ENCODE measurements at places on chromosomes 3 and 15.
A peak's percentile ranks its signal among the peaks of the same experiment; 100 is the strongest.

GRCh38 chr3:81433675-81434074, 327.8 kb downstream of the GBE1 start:
- DNase-seq, result no peak

DNA sequence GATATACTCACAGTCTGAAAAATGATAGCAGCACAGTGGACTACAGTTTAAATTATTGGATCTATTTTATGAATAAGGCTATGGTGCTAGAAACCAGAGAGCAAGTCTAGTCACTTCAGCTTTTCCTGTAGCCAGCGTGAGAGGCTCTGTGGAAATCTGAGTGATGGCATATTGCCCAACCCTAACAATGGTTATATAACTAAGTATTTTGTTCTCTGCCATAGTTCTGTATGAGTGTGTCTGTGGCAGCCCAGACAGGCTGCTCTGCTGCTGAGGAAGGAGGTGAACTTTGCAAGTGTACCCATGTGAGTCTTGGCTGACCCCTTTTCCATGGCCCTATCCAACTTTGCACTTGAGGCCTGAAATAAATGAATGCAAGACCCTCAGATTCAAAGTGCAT, 105.7 kb downstream of the LRTM1 start:
- DNase-seq, result no peak

GRCh38 chr3:13976469-13976868, 96.6 kb upstream of the WNT7A start:
- DNase-seq, result no peak

DNA sequence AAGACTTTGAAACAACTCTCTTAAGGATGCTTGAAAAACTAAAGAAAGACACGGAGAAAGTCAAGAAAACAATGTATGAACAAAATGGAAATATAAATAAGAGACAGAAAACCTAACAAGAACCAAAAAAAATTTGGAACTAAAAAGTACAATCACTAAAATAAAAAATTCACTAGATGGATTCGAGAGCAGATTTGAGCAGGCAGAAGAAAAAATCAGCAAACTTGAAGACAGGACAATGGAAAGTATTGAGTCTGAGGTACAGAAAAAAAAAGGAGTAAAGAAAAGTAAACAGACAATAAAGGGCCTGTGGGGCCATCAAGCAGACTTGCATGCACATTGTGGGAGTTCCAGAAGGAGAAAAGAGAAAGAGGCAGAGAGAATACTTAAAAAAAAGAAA, 13.4 kb upstream of the CDAN1 start:
- DNase-seq, result no peak

DNA sequence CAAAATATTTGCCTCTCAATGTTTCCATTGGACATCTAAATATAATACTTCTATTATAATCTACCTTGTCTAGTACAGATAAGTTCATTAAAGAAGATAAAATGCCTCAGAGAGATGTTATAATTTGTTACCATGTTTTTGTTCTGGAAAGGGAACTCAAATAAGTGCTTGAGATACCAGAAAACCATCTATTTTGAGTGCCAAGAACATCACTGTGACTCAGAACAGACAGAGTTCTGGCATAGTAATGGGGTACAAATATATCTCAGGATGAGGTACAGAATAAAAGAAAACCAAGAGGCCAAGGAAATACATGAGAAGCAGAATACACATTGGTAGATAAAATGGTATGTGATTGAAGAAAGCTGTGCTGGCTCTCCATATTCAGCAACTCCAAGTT, 58.9 kb downstream of the IMPG2 start:
- no peak for DNase-seq

DNA sequence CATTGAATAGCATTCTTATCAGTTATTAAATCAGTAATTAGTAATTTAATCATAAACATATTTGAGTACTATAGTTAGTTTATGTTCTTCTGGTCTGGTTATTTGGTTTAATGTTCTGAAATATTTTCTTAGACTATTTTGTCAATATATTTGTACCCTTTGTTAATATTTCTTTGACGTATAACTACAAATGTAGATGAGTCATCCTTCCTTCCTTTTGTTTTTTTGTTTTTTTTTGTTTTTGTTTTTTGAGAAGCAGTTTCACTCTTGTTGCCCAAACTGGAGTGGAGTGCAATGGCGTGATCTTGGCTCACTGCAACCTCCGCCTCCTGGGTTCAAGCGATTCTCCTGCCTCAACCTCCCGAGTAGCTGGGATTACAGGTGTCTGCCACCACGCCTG, 17.4 kb upstream of the EIF3J start:
- DNase-seq, result no peak

DNA sequence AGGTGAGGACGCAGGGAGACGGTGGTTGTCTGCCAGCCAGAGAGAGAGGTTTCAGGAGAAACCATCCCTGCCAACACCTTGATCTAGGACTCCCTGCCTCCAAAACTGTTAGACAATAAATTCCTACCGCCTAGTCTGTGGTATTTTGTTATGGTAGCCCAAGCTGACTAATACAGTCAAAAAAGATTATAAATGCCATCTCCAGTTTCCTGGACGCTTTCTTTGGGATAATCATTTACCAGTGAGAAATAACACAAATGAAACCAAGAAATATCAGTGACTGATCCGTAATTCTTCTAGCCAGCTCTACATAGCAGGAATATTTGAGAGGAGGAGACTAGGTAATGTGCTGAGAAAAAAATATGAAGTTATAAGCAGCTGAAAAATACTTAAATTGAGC, 707.8 kb upstream of the LMCD1 start:
- DNase-seq, result no peak

DNA sequence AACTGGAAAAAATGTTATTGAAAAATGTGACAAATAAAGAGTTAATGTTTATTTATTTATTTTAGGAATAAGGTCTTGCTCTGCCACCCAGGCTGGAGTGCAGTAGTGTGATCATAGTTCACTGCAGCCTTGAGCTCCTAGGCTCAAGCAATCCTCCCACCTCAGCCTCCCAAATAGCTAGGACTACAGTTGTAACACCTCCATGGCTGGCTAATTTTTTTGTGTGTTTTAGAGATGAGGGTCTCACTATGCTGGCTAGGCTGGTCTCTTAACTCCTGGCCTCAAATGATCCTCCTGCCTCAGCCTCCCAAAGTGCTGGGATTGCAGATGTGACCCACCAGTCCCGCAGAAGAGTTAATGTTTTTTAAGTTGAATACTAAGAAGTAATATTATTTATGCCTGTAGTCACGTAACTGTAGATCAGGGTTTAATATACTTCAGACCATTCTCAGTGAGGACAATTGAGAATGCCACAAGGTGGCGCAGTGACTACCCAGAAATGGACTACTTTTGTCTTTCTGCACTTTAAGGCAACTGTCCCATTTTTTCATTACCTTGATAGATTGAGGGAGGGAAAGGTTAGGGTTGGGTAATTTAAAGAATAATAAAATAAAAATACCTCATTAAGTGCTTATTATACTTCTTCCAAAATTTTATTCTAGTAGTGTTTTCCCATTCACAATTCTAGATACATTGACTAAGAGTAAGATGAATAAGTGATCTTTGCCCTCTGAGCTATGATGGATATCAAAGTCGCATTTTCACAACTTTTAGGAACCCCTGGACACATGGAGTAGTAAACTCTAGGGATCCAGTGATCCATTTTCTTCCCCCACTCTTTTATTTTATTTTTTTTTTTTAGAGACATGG, 6.0 kb downstream of the MUC13 start:
- DNase-seq, result peak; percentile 8

- DNase-seq, result no peak
Measured at GRCh38 chr3:167084545-167084944, 295.6 kb downstream of the ZBBX start.

- no peak for DNase-seq
Measured at GRCh38 chr3:79406175-79406574, 361.6 kb downstream of the ROBO1 start.

GRCh38 chr15:67013696-67014095, 51.7 kb upstream of the SMAD3 start:
- no peak for DNase-seq

GRCh38 chr3:156516961-156517360, 38.0 kb downstream of the SSR3 start:
- DNase-seq, result no peak

GRCh38 chr3:194046995-194047645, 88.8 kb upstream of the HES1 start:
- no peak for DNase-seq

GRCh38 chr3:99131876-99132275, 230.4 kb upstream of the DCBLD2 start:
- no peak for DNase-seq

GRCh38 chr3:141952611-141953010, 76.2 kb downstream of the ATP1B3 start:
- no peak for DNase-seq

DNA sequence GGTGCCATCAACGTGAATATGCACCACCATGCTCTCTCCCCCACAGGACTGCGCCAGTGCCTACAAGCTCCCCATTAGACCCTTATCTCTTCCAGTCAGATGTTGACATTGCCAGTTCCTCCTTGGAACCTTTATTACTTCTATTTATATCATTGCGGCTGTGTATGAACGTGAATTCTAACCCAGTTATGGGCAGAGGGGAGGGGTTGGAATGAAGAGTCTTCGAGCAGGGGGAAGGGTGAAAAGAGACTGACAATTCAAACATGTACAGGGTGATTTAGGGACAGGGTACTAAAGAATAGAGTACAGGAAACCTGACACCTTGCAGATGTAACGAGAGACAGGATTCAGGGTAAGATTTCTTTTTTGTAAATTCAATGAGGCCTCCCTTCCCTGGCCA, 41.8 kb upstream of the ST6GAL1 start:
- DNase-seq, result no peak

DNA sequence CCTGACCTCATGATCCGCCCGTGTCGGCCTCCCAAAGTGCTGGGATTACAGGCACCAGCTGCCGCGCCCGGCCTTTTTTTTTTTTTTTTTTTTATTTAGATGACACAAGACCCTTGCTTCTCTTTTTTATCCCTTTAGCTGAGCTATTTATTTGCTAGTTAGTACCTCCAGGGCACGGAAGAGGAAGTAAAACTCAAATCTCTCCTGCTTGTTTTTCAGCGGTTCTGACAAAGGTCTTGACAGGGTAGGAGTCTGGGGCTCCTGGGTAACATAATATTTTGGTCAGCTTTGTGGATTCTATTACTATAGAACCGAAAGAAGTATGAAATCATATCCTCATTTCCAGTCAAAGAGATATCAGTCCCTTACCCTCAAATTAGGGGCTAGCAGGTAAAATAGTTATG, 44.0 kb upstream of the ETV5 start:
- no peak for DNase-seq

- DNase-seq, result no peak
Measured at GRCh38 chr3:31094048-31094447, 199.6 kb upstream of the GADL1 start.

GRCh38 chr3:183496311-183496710, 59.2 kb downstream of the KLHL6 start:
- DNase-seq, result no peak

- no peak for DNase-seq
Measured at GRCh38 chr3:70861234-70861633, 548.8 kb upstream of the MDFIC2 start.

DNA sequence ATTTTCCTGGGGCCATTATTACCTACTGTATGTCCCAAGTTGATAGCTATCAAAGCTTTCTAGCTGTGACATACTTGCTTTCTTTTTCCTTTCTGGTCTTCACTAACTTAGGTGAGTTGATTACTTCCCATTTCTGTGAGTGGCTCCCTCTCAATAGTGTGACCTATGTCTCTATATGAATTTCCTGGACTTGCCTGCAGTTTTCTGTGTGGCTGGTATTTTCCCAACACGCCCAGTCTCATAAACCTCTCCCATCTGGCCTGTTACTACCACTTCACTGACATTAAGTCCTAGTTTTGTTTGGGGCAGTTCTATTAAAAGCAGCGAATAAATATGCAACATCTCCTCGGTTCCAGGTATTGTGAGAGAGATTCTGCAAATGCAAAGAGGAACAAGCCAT, 671.2 kb downstream of the SI start:
- no peak for DNase-seq

DNA sequence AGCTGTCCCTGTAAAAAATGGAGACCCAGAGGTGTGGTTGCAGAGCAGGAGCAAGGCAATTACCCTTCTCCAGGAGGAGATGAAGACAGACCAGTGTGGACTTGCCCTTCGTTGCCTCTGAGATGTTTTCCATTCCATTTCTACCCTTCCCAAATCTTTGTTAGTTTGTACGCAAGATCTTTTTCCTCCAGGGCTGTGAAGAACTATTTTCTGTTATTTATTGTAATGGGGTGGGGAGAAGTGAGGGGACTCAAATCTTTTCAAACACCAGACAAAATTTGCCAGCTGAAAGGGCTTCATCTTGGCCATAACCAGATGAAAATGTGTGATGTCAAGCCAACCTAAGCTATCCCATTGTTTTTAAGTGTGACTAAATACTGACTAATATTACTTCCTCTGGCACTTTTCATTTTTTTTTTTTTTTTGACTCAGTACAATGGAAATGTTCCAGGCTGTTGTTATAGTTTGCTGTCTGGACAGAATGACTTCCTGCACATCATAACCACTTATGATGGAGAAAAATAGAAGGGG, 271.3 kb upstream of the TPRG1 start:
- no peak for DNase-seq

GRCh38 chr3:190074817-190075216, 45.9 kb downstream of the P3H2 start:
- DNase-seq, result no peak

DNA sequence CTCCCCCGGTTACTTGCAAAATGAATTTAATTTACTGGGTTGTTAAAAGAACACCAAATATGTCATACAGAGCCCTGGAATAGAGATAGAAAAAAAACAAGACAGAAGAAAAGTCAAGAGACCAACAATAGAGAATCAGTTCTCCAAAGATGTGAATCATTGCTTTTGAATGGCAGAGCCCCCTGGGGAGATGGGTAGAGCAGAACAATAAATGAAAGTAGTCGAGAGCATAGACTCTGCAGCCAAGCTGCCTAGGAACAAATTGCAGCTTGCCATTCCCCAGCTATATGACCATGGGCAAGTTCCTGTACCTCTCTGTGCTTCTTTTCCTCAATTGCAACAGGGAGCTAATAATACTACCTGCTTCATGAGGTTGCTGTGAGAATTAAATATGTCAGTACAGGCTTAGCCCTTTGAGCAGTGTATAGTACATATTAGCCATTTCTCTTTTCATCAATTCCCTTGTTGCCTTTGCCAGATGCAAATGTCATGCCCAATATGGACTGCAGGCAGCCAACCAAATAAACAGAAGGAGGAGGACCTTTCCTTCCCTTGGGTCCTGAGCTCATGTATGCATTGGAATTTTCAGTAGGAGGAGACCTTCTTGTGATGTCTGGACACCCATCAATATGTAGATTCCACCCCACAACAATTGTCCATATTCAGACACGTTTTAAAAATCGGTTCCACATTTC, 25.0 kb upstream of the BFSP2 start:
- DNase-seq, result no peak

DNA sequence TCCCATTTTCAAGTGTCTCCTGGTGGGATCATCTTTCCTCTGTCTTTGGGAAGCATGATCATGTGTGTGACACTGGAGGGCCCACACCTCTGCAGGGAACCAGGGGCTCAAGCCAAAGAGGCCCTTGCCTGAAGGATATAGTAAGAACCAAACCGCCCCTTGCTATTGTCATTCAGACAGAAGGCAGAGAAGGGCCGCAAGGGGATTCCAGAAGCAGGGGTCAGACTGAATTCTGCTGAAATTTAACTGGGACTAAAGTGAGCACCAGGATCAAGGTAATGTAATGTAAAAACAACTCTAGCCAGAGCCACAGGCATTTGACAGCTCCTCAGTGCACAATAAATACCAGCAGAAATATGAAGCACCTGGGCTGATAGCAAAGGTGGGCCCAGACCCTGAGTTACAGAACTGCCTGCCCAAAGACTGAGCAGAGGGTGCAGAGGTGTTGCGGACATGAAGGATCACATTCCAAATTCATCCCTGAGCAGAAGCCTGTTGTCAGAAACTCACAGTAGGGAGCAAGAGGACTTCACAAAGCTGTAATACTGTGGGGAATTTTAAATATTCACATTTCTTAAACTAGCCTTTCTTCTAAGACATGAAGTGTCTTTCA, 46.0 kb upstream of the RASGRF1 start:
- DNase-seq, result no peak

Data from stimulated activated CD4-positive, alpha-beta T cell treated with anti-CD3 and anti-CD28 coated beads, TNF-alpha, amount 100 ng/mL, for 24 hours (primary cell).